ENCODE measurements at places on chromosomes 11 and 22.

DNA sequence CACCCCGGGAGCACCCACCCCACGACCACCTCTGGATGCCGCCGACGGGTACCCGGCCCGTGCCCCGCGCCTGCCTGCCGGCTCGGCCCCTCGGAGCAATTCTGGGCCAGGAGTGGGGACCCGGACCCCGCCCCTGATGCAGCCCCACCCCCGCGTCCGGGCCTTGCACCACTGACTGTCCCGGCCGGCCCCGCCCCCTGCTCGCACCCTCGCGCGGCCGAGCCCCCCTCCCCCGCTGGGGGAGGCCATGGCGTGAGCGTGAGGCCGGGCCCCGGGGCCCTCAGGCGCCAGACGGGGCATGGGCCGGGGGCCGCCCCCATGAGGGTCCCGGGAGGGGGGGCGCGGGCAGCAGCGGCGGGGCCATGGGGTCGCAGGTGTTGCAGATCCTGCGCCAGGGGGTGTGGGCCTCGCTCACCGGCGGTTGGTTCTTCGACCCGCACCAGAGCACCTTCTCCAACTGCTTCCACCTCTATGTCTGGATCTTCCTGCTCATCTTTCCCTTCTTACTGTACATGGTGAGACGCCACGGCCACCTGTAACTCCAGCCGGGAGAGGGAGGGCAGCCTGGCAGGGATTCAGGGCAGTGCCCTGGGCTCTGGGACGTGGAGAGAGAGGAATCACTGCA, 486 bp downstream of the PCNX3 start:
- DNase-seq = no peak

- peak; percentile 28 for DNase-seq
These were observed 146.5 kb downstream of the CCDC34 start for GRCh38 chr11:27216270-27217149.

DNA sequence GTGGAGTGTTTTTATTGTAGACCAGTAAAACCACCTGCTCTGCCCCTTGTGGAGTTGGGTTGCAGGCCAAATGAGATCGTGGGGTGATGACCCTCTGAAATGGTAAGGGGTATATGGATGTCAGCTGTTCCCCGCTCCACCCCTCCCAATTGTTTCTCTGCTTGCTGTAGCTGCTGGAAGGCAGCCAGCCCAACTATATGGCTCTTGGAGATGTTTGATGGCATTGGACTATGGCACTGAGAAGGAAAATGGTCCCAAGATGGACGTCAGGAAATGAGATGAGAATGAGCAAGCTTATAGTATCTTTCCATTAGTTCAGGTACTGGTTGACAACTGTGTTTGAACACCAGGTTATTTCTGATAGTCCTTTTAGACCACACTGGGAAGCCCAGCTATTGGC, 94.8 kb upstream of the SORL1-AS1 start:
- no peak for DNase-seq

- DNase-seq = no peak
These were observed 15.4 kb downstream of the MS4A13 start for GRCh38 chr11:60530454-60531100.

DNA sequence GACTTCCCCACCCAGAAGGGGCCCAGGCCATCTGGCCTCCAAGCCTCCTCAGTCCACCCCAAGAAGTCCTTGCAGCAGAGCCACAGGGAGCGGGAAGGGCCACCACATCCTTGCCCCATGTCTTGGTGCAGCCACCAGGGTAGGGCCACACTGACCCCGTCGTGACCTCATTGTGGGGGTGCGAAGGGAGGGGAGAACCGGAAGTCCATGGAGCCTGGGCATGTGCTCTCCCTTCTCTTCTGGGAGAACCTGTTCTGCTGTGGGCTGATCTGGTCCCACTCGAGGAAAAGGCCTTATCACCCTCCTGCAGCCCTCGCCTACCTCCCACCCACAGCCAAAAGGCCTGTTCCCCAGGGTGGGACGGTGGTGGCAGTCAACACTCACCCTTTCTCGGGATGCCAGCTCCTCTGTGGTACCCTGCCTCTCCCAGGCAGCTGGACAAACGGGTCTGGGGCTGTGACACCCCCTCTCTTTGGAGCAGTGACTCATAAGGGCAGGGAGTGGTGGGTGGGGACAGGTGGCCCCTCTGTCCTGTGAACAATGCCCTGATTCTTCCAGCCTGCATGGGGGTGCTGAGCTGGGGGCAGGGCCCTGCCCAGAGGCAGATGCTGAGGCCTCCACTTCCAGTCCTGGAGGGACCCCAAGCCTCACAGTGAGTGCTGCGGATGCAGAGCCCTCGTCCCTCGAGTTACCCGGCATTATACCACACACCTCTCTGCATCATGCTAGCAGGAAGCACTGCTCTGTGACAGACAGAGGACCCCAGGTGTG, 14.6 kb upstream of the CTSD start:
- DNase-seq = no peak

DNA sequence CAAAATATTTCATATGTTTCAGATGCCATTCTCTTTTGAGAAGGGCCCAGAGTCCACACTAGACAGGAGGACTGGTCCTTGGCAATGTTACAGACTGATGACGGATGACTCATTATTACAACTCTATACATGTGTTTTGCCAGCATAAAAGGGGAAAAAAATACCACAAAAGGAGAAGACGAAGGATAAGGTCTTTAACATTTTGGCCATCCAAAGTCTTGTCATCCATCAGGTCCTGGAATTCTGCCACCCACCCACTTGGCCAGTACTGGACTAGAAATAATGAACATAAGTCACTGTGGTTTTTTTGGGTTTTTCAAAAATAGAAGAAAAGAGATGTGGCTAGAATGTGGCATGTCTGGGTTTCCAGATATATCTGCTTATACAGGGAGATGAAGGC, 57.7 kb upstream of the BDNF start:
- no peak for DNase-seq

- no peak for DNase-seq
These were observed 156.5 kb upstream of the SOX6 start for GRCh38 chr11:16512899-16513241.

DNA sequence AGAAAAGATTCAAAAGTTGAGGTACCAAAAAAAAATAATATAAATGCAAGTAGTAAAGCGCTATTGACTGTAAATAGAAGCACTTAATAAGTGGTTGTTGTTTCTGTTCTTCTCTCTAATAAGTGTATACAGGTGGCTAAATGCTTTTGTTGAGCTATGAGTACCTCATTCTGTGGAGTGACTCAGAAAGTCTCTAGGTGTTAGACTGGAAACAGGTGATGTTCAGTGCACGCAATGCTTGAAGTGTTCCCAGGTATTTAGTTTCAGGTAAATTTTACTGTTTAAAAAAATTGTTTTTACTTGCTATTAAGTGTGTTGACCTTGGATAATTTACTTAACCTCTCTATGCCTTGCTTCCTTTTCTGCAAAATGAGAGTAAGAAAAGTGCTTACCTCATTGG, 24.2 kb downstream of the POU2AF3 start:
- DNase-seq = no peak

- DNase-seq = no peak
These were observed 18.4 kb upstream of the TLCD5 start for GRCh38 chr11:120306519-120307242.

All from SHP77 (cell line).